ENCODE measurements at places on chromosomes 3 and 15.

GRCh38 chr15:61051569-61052031, 177.5 kb downstream of the RORA start:
- DNase-seq = no peak

DNA sequence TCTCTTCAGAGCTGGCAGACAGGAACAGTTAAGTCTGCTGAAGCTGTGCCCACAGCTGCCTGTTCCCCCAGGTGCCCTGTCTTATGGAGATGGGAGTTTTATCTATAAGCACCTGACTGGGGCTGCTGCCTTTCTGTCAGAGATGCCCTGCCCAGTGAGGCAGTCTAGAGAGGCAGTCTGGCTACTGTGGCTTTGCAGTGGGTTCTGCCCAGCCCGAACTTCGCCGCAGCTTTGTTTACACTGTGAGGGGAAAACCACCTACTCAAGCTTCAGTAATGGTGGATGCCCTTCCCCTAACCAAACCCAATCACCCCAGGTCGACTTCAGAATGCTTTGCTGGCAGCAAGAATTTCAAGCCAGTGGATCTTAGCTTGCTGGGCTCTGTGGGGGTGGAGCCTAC, 91.2 kb downstream of the SLC25A26 start:
- no peak for DNase-seq

GRCh38 chr3:144265542-144266100, 294.0 kb downstream of the DIPK2A start:
- DNase-seq = no peak

DNA sequence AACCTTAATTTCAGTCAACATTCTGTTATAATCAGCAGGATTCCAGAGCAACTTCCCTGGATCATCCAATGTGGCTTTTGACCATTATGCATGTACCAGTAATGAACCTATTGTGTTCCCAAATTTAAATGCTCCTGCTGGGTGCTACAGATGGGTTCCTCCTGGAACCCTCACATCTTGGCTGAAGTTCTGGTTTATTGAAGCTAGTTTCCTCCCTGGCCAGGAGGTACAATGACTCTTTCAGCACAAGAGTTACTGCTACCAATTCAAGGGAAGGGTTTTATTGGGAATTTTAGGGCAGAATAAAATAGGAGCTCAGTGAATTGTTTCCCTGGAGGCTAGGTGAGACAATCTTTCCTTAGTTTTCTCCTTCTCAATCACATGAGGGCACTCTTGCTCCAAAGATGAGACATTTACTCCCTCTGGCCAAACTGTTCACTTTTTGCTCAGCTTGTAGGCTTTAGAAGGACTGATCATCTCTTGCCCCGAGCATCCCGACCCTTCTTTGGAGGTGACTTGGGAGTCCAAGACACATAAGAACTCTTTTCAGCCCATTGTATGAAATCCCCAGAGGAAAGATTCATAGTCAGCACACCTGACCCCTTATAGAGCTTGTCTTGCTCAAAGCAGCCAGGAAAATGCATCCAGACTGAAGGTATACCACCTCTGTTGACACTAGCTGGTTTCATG, 8.8 kb upstream of the NPHP3 start:
- DNase-seq = no peak

GRCh38 chr3:189282741-189283140, 111.0 kb downstream of the TPRG1 start:
- DNase-seq = no peak

- DNase-seq = no peak
Observed at GRCh38 chr3:196619223-196619622, 20.3 kb upstream of the NRROS start.

DNA sequence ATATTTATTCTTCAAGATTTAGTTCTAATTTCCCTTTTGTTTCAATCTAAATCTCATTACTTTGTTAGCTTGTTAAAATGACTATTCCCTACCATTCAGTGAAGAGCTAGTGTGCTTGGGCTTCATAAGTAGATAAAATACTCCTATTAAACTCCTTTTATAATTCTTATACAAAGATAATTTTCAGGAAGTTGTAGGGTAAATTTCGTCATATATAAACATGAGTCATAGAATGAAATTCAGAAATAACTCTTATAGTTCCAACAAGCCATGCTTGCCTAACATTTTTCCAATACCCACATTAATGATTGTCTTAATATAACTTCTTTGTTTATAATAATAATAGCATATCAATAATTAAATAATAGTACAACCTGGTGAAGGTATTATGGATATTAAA, 407.3 kb downstream of the NAALADL2 start:
- DNase-seq = no peak

DNA sequence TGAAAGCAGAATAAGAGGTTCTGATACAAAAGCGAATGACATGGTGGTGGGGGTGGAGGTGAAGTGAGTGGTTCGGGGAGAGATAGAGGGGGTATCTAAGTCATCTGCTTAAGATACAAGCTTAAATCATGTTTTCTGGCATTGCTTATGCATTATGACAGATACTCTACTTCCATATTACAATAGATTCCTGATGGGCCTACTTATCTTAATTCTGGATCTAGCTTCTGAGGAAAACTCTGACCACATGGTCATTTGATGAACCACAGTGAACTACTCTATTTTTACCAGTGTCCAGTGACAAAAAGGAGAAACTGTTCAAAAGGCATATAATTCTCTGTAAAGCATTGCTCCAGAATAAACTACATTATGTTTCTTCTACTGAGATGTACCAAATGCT, 673.7 kb upstream of the CCDC54 start:
- DNase-seq = no peak

GRCh38 chr3:85846940-85847339, 888.2 kb downstream of the CADM2 start:
- no peak for DNase-seq

GRCh38 chr15:33034588-33034987, 159.9 kb downstream of the FMN1 start:
- no peak for DNase-seq

GRCh38 chr3:68206524-68207117, 552.2 kb upstream of the SUCLG2 start:
- no peak for DNase-seq

GRCh38 chr3:57350271-57350670, 57.8 kb upstream of the ASB14 start:
- no peak for DNase-seq

- DNase-seq = no peak
Observed at GRCh38 chr3:13318626-13319470, 101.3 kb downstream of the NUP210 start.

DNA sequence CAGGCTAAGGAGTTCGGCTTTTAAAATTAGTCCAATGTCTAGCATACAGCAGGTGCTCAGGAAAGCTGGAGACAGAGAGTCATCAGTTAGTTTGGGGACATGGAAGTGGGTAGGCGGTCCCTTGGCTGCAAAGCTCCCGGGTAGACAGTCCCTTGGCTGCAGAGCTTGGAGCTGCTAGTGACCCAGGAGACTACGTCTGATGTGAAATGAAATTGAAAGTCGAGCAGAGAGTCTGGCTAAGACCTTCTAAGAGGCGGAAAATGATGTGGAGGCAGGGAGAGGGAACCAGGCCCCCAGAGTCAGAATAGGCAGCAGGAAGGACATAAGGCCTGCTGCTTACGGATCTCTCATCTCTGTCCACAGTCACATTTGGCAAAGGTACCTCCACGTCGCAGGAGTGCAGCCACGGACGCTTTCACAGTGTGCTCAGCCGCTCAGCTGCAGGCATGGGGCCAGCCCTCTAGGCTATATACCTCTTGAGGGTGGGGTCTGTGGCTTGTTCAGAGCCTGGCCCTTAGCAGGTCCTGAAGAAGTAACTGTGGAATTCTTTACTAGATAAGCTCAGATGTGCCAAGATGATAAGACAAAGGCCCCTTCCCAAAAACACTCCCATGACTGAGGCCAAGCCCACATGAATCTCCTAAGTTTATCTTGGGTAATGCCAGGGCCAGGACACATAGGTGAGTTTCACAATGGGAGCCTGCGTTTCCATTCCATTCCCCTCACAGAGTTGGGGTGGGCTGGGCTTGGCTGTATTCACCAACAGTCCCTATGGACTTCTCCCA, 131.7 kb downstream of the XXYLT1 start:
- no peak for DNase-seq

- DNase-seq = no peak
Observed at GRCh38 chr3:43699864-43700263, 9.1 kb downstream of the ABHD5 start.

- DNase-seq = no peak
Observed at GRCh38 chr15:70505411-70505919, 257.9 kb downstream of the UACA start.

GRCh38 chr3:35263477-35263876, 375.8 kb upstream of the ARPP21 start:
- no peak for DNase-seq

DNA sequence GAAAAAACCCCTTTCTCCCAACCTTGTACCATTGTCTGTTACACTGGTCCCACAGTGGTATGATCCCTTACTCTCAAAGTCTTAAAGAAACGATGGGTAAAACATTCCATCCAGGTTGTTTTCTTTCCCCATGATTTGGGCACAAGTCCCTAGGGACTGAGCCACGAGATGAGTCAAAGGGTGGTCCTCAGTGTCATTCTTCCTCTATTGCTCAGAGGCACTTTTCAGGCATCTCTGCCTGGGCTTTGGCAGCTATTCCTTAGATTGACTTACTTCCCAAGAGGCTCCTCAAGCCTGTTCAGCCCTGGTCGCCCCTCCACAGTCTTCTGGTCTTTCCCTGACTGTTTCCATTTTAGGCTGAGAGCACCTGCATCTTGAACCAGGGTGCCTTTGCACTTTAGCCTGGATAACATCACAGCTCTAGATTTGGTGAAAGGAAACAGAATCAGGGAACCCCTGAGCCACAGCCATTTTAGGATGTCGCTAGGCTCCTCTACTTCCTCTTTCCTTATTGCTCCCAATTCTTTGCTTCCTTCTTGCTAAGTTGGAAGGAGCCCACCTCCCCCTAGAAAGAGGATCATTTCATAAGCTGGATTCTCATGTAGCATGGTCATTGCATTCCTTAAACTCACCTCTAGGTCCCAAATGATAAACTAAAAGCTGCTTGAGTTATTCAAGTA, 131.0 kb upstream of the TPRG1 start:
- no peak for DNase-seq

DNA sequence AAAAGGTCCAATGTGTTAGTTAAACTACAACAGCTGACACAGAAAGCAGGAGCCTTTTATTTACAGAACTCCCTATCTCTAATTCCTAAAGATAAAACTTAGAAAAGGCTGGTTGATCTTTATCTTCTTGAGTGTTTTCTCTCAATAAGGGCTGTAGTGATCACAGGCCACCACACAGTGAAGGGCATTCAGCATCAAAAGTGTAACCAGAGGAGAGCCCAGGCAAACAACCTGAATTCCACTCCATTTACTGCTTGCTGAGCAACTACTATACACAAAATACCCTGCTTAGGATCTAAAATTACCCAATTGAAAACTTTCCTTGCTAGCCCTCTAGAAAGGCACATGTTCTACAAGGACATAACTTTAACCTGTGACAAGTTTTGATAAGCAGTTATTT, 122.7 kb downstream of the MEIS2 start:
- no peak for DNase-seq

DNA sequence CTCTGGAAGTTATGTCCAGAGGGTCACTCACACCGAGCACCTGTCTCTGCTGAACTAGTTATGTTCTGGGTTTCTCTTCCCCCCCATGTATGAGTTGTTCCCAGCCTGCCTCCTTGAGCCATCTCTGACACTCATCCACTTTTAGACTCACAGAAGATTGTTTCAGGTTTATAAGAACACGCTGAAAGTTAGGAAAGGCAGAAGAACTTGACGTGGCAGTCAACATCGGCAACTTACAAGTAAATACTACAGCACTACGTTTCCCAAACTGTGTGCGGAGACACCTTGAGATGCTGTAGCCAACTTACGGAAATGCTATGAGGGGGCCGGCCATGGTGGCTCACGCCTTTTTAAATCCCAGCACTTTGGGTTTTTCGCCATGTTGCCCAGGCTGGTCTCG, 318.0 kb downstream of the ZNF621 start:
- no peak for DNase-seq

DNA sequence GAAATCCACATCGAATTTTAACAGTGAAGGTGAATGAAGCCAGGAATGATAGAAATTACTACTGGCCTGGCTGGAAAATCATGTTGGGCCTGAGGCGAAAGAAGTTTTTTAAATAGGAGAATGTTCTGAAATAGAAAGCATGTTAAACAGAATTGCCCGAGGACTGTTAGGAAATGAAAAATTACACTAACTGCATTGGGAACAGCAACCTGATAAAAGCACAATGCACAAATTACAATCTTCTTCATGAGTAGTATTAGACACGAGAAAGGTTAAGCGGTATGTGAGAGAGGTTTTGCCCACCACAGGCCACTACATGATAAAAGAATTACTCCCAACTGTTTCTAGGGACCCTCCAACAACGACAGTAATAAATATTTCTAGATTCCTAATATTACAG, 18.9 kb downstream of the GBE1 start:
- no peak for DNase-seq

GRCh38 chr15:69855258-69856000, 242.3 kb downstream of the TLE3 start:
- no peak for DNase-seq

GRCh38 chr15:62141200-62141599, 23.9 kb downstream of the C2CD4B start:
- no peak for DNase-seq

- DNase-seq = no peak
Observed at GRCh38 chr15:64121614-64122013, 25.8 kb downstream of the SNX1 start.

DNA sequence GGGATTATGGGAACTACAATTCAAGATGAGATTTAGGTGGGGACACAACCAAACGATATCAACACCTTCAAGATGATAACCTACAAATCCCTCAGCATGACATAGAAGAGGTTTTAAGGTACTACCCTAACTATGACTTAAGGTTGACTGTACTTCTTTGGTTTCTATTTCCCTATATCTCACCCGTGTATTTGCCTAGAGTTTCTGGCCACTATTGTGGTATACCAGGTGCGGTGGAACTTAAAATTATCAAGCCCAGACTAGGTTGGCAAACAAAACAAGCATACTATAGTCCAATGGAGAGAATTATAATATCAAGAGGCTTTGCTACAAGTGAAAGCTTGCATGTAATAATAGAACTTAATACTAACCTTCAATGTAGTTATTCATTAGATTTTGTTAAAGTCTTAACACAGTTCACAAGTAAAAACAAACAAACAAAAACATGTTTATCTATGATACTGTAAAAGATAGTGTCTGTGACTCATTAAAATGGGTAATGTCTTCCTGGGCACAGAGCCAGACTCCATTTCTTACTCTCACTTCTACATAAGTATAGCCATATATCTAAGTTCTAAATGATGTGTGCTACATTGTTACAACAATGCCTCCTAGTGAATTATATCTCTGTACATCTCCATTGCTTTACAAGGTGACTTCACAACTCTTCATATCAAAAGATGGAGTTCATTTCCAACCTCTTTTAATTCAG, 479.1 kb downstream of the ZBBX start:
- no peak for DNase-seq

DNA sequence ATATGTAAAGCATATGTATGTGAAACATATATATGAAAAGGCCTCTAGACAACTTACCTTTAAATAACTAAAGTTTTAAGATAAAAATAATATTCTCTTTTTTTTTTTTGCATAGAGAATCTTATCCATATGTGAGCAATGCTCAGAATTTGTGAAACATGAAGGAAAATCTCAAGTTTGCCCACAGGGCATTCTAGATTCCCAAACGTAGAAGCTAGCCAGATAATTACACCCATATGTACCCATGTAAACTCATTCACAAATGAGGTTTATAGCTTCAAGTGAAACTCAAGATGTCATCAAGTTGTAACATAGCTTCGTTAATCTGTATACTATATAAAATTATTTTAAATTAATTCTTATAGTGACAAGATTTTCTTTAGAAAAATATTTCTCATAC, 537.3 kb upstream of the NR2F2 start:
- no peak for DNase-seq

Measured in activated CD4-positive, alpha-beta T cell treated with anti-CD3 and anti-CD28 coated beads for 24 hours (primary cell).